Thyroid gland (tissue), 4 donors: ENCODE measurements at places on chromosomes 7 and 10.
A peak's percentile ranks its signal among the peaks of the same experiment; 100 is the strongest.

GRCh38 chr7:132030883-132031282 lies 474.5 kb upstream of the PODXL start:
- DNase-seq, result peak; percentile 55

DNA sequence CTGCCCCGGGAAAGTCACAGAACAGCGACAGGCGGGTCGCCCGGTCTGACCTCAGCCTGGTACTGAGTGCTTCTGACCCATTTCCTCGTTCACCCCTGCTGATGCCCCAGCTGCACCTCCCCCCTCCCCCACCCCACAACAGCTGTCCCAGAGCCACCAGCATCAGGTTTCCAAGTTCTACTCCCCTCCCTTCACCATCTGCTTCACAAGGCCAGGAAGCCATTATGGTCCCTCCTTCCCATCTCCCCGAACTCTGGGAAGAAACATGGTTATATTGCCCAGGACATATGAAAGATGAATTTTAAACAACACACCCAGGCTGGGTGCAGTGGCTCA lies 301.9 kb upstream of the GALNT17 start:
- DNase-seq, result no peak

DNA sequence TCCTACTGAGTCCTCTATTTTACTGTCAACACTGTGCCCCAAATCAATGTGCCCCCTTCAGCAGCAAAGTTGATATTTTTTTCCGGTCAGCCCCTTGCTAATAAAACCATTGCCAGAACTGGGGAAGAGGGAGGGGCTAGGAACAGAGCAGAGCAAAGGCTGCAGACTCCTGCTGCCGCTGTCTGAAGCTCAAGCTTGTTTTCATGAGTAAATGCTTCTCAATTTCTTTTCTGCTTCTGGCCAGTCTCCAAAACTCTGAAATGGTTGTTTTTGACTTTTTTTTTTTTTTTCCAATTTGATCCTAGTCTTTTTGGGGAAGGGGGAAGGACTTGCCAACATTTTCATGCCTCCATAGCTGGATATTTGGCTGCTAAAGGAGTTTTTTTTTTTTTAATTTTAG lies 26.7 kb upstream of the PROSER2 start:
- DNase-seq, result no peak

GRCh38 chr7:137172105-137172590 lies 171.4 kb downstream of the PTN start:
- no peak for DNase-seq

GRCh38 chr7:119783799-119784198 lies 489.2 kb upstream of the KCND2 start:
- DNase-seq, result peak; percentile 32

- no peak for DNase-seq
Observed at GRCh38 chr7:90777041-90777440, 180.9 kb downstream of the CDK14 start.

GRCh38 chr10:19785366-19785765 lies 30.9 kb upstream of the PLXDC2 start:
- no peak for DNase-seq

DNA sequence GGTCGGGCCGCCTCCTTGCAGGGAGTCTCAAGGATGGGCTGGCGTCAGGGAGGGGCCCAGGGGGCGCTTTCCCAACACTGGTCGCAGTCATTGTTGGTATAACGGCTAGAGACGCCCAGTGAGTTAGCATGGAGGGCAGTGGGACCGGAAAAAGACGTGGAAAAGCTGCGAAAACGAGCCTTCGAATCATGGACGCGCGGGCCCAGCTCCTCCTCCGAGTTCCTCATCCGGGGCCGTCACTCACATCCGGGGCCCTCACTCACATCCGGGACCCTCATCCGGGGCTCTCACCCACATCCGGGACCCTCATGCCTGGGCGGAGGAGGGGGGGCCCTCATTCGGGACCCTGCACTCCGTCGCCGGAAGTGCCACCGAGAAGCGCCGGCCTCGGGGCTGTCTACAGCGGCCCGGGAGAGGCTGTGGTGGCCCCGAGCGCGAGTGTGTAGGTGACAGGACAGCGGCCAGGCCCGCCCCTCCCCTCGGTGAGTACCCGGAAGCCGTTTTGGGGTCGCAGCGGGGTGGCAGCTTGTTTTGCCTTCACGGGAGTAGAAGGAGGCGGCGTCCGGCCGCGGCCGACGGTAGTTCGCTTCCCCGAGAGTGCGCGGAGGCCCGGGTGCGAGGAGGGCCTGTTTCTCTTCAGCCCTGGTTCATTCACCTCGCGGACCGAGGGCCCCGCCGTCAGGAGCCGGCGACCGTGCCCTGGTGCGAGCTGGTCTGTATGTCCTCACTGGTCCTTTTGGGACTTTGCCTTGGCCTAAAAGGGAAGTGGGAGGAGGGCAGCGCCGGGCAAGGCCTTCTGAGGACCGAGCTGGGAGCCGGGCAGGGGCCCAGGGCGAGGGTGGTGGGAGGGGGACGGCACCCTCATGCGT lies at the start of gene ZNF655:
TSS of gene ZNF655 (plus strand) at position 337 of the 869 bp plus-strand sequence. CDS start 1,918 bp downstream, outside the sequence.
- peak; percentile 95 for DNase-seq

DNA sequence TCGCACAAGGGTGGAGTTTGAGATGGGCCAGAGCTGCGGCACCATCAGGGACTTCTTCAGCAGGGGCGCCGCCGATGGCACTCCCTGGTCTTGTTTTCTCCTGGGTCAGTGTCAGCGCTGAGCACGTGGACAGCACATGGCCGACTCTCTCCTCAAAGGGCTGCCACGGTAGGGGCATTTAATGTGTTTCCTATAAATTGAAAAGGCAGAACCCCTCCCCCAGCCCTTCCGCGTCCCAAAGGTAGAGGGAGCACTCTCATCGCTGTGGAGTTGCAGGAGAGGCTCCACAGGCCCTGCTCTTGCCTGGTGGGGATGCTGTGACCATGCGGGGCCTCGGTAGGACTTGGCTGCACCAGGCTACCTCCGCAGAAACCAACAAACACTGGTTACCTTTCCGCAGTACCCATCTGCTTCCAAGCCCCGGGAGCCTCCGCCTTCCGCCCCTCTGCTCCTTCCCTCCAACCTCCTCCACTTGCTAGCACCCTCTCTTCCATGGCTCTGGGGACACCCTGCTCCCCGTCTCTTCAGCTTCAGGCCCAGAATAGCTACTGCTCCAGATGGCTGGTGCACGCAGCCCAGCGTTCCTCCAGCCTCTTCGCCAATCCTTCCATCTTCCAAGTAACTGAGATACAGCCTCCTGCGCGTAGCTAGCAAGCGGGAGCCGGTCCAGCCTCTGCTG lies 166.3 kb upstream of the ADCY1 start:
- DNase-seq, result no peak

DNA sequence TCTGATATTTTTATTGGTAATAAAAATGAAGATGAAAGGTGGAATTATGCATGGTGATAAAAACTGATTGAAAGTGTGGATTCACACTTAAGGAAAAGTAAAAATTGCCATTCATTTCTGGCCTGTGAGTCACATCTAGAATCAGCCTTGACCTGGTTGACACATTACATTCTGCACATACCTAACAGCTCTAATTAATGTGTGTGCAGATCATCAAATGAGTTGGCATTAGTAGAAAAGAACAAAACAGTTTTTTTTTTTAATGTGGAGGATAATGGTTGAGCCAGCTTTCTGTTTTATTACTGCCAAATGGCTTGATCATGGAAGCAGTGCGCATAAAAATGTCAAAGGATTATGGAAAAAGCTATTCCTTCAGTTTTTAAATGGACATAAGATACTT lies 142.6 kb upstream of the TMEM196 start:
- no peak for DNase-seq

DNA sequence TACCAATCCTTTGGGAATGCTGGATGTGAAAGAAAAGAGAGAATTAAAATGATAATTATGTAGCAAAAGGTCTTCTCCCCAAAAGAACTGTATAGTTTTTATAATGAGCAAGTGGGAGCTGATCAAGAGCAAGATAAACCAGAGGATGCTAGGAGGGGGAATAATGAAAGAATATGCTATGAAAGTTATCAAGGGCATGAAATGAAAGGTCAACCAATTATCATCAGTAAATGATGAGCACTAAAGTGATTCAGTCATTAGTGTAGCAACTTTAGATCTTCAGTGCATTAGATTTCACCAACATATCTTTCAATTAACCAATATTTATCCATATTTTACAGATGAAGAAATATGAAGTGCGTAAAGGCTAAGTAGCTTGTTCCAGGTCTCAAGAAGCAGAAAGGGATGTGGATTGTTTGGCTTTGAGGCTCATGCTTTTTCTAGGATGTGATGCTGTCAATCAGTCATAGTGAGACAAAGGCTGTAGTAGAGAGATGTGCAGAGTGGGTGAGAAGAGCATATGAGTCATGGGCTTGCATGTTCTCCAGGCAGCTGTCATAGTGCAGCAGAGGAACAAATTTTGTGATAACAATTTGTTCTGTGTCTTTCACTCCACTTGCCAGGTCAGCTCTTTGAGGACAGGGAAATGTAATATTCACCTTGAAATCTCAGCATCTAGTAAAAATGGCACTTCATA lies 5.7 kb upstream of the OR2F2 start:
- DNase-seq, result no peak

DNA sequence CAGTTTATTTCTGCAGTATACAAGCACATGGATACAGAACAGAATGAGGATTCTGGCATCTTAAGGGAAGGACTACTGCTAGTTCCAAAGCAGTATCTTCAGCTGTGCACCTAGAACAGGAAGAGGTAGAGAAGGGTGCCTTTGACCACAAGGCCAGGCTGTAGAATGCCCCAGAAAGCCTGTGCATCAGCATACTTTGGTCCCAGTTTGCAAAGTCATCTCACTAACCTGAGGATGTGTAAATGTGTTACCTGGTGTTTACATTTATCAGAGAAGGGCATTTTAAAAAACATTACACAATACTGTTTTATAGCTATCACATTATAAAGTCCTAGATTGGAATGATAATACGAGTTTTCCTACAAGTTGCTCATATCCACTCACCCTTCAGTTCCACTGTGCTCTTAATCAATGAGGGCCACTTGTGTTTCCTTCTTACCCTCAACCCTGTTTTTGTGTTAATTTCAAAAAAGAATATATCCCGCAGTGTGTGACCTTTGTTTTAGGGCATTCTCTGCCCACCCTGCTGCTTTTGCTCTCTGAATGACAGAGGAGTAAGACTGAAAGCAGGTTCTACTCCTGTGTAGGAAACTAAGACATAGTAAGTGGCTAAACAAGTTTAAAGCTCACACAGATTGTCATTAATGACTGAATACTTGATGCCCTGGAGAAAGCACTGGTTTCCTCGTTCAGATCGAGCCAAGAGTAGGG lies 3.4 kb downstream of the SLC35G1 start:
- no peak for DNase-seq

GRCh38 chr7:152574892-152575548 lies 100.9 kb downstream of the XRCC2 start:
- DNase-seq, result no peak

GRCh38 chr10:43060291-43060690 lies 16.6 kb upstream of the RET start:
- no peak for DNase-seq

GRCh38 chr7:38744746-38745145 lies 113.6 kb upstream of the AMPH start:
- DNase-seq, result no peak

DNA sequence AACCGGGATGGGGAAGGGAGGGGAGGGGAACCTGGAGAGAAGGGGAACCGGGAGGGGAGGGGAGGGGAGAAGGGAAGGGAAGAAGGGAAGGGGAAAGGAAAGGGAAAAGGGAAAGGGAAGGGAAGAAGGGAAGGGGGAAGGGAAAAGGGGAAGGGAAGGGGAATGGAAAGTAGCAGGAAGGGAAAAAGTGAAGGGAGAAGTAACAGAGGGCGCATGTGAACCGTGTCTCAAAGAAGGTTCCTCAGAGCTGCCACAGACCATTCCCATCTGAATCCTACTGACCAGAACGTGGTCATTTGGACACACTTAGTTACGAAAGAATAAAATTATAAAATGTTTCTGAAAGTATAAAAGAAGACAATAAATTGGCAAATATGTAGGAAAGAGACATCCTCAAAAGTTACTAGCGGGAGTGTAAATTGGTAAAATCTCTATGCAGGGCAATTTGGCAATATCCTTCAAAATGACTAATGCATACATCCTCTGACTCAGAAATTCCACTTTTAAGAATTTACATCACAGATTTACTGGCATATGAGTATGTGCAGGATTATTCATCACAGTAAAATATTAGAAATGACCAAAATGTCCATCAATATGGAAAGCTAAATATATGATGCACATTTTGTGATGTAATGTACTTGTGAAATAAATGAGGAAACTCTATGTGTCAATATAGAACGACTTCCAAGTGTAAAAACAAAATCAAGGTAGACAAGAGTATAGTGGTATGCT lies 12.9 kb downstream of the C10orf67 start:
- no peak for DNase-seq

- no peak for DNase-seq
Observed at GRCh38 chr7:134842886-134843430, 63.5 kb downstream of the CALD1 start.

GRCh38 chr7:112286250-112287086 lies 80.0 kb downstream of the ZNF277 start:
- DNase-seq, result no peak

GRCh38 chr10:78871796-78872195 lies 197.0 kb upstream of the ZMIZ1 start:
- DNase-seq, result no peak

GRCh38 chr7:3980300-3980643 lies 679.2 kb downstream of the SDK1 start:
- DNase-seq, result no peak

DNA sequence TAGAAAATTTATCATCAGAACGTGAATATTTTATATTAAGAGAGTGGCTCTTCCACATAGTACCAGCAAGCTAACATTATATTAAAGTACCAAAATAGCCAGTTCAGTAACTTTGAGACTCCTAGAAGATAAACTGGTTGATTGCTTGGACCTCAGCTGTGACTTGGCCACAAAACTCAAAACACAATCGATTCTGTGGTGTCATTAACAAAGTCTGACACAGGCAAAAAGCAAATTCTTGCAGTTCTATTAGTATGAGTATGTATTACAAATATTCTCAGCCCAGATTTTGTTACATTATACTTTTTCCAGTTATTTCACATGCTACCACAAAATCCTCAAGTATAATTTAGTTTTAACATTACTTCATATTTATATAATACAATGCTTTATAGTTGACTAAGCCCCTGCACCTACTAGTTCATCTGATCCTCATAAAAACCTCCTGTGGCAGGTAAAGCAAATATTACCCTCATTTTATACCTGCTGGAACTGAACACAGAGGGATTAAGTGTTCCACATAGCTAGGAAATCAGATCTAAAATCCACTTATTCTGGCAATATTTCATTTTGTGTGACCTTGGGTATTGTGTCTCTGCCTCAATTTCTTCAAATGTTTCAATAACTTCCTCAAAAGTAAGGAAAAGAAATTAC lies 279.9 kb upstream of the MKLN1 start:
- no peak for DNase-seq

DNA sequence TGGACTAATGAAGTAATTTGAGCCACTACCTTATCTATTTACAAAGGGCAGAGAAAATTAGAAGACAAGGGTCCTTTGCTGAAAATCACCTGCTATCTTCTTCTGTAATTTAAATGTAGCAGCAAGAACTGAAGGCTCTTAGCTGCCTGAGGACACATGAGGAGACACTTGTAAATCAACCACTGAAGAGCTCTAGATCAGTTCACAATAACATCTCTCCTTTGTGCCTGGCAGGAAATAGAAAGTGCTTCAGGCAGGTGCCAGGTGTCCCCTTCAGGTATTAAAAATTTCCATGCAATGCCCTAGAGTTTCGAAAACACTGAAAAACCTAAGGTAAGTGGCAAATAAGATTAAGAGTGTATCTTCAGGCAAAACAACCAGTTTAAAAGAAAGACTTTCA lies 474.6 kb downstream of the GRM8 start:
- DNase-seq, result no peak

GRCh38 chr7:28408105-28408959 lies 4.0 kb upstream of the CREB5 start:
- DNase-seq, result no peak

- no peak for DNase-seq
Observed at GRCh38 chr10:1177936-1178335, 121.8 kb downstream of the WDR37 start.
